ENCODE measurements at places on chromosomes 12 and 14.

GRCh38 chr14:56331592-56332216, 213.5 kb downstream of the PELI2 start:
- DNase-seq, result no peak

GRCh38 chr12:109147954-109148353, 31.6 kb downstream of the ACACB start:
- DNase-seq, result no peak

DNA sequence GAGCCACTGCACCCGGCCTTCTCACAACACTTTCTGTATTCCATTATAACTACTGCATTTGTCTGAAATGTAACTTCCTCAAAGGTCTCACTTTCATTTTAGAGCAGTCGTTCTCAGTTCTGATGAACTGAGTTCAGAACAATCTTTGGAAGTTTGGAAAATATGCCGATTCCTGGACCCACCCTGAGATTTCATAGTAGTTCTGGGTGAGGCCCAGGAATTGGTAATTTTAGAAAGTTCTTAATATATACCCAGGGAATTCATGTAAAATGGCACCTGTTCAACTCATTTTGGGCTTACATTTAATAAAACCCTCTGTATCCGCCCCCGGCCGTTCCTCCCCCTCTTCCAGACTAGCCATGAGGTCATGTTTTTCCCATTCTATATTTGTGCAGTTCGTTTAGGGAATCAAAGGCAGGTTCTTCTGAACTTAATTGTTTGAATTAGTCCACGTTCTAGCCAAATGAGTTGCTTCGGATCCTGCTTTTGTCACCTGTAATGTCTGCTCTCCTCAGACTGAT, 5.9 kb downstream of the GSG1 start:
- DNase-seq, result no peak

DNA sequence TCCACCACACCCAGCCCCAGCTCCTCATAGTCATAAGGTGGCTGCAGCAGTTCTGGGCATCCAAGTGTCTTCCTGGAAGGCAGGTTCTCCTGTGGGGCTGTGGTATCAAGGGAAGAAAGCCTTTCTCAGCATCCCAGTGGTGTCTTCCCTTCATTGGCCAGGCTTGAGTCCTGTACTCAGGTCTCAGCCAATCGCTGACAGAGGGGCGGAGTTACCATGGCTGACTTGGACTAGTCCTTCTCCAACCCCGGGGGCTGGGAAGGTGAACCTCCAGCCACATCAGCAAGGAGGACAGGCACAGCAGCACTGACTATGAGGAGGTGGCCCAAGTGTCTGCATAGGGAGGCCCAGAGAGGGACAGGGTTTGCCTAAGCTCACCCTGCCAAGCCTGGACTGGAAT, 64.0 kb upstream of the SLC24A4 start:
- DNase-seq, result no peak

- DNase-seq, result no peak
Measured at GRCh38 chr12:100266585-100266834, 369 bp downstream of the DEPDC4 start.

GRCh38 chr14:99038431-99038820, 233.6 kb downstream of the BCL11B start:
- DNase-seq, result peak; percentile 0

GRCh38 chr14:40850191-40850590, 756.5 kb upstream of the LRFN5 start:
- no peak for DNase-seq

GRCh38 chr14:99883866-99884650, 90.8 kb downstream of the EML1 start:
- no peak for DNase-seq

DNA sequence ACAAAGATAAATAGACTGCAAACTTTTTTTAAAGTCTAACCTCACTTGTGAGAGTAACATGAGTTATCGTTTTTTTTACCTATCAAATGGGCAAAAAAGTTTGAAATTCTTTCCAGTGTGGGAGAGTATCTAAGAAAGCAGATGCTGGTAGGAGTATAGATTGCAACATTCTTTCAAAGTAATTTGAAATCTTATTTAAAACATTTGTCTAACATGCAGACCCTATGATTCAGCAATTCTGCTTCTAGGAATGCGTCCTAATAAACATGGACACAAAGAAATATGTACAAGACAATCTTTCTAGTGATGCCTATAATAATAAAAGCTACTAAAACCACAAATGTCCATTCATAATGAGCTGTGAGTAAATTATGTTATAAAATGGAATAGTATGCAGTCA, 110.4 kb upstream of the TMCC3 start:
- DNase-seq, result peak; percentile 15

GRCh38 chr12:30794591-30795409, 40.0 kb upstream of the CAPRIN2 start:
- DNase-seq, result peak; percentile 87

DNA sequence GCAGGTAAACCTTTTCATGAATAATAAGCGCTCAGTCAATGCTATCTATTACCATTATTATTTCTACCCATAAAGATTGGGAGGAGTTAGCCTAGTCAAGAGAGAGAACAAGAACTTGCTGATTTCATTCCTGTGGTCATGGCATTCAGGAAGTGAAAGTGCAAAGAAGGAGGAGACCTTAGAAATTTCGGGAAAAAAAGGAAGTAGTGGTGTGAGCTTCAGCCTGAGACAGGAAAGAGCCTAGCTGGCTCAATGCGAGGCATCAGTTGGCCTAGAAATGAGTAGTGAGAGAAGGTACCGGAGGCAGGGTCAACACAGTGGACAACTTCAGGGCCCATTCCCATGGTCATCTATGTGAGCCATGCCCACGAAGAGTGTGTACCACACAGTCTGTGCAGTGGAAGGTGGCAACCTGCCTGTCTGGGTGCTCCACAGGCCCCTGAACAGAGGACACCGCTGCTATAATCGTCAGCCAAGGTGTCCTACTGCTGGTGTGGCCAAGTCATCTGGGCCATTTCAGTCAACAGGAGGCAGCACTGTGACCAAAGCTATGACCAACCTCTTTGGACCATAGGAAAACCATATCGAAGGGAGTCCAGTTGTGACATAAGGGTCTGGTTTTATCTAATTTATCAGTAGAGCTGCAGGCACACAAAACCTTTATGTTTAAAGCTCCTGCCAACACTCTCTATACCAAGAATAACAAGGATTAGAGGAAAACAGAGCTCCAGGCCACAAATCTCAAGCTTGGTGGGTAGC, 16.2 kb upstream of the STON2 start:
- no peak for DNase-seq

DNA sequence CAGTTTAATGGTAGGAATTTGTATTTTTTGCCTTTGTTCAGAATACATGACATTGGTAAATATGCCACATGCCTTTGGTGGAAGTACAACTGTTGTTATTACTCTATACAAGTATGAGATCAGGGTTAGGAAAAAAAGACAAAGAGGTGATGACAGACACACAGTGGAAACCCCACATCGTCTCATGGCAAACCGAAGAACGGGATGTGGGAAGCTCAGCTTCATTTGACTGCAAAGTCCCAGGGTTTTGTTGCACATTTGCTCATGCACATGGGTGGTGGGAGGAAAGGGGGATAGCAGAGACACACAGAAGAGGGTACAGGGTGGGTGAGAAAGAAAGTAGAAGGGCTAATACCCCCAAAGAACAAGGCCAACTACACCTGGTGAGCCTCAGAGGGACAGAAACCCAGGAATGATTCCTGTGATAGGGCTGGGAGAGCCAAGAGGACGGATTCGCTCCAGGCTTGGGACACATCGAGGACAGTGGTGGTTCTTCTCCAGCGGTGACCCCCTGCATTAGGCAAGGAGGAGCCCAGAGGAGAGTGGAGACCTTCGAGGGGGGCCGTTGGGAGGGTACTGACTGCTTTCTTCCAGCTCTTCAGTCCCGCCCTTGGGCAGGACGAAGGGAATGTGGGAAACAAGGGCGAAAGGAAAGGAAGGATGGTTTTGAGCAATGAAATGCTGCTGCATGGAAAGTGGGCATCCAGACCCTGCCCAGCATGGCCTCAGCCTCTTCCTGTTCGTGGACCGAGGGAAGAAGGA, 8.1 kb downstream of the VAMP1 start:
- DNase-seq, result no peak

GRCh38 chr14:67673451-67673850, 981 bp downstream of the VTI1B start:
- DNase-seq, result no peak

GRCh38 chr12:110684312-110684836, 4.5 kb downstream of the HVCN1 start:
- no peak for DNase-seq

GRCh38 chr12:69392179-69392928, 32.8 kb downstream of the YEATS4 start:
- peak; percentile 2 for DNase-seq

- DNase-seq, result no peak
Measured at GRCh38 chr12:42097971-42098370, 46.7 kb downstream of the GXYLT1 start.

- DNase-seq, result no peak
Measured at GRCh38 chr12:89333564-89334252, 18.6 kb downstream of the DUSP6 start.

GRCh38 chr12:98973395-98973794, 328.3 kb downstream of the APAF1 start:
- DNase-seq, result peak; percentile 37

GRCh38 chr12:108667349-108667748, 33.7 kb upstream of the SELPLG start:
- no peak for DNase-seq

DNA sequence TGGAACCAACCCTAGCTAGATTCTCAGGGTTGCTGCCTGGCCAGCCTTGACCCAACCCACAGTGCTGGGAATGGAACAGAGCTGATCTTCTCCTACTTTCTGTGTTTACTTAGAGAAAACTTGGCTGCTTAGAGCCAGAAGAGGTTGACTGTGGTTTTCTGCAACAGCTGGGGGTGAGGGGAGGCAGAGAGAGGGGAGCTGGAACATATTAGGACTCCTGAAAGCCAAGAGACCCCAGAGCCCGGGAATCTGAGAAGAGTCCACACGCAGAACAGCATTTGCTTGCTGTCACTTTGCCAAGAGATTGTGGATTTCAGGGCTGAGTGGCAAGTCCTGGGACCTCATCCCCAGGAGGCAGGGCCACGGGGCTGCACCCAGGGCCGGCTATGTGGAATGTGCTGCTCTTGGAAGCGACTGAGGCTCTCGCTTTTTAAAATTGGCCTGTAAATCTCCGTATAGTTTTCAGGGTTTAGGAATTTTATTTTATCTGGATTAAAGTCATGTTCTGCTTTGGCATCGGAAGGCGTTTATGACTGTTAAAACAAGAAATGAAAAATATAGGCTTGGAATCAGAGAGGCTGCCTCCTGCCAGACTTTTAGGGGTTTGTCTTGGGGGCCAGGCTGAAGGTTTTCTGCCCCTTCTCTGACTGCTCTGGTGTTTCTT, 22.3 kb upstream of the MED13L start:
- DNase-seq, result no peak

DNA sequence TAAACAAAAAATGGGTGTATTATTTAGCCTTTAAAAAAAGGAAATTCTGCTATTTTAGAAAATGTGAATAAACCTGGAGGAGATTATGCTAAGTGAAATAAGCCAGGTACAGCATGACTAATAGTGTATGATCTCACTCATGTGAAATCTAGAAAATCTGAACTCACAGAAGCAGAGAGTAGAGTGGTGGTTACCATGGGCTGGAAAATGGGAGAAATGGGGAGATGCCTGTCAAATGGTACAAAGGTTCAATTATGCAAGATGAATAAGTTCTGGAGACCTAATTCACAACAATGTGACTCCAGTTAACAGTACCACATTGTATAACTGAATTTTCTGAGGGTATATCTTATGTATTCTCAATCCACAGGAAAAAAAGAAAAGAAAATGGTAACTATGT, 17.4 kb upstream of the LEMD3 start:
- DNase-seq, result peak; percentile 76

GRCh38 chr12:83114966-83115365, 428.3 kb downstream of the TMTC2 start:
- DNase-seq, result no peak
